ENCODE measurements at places on chromosomes 6 and 20.

DNA sequence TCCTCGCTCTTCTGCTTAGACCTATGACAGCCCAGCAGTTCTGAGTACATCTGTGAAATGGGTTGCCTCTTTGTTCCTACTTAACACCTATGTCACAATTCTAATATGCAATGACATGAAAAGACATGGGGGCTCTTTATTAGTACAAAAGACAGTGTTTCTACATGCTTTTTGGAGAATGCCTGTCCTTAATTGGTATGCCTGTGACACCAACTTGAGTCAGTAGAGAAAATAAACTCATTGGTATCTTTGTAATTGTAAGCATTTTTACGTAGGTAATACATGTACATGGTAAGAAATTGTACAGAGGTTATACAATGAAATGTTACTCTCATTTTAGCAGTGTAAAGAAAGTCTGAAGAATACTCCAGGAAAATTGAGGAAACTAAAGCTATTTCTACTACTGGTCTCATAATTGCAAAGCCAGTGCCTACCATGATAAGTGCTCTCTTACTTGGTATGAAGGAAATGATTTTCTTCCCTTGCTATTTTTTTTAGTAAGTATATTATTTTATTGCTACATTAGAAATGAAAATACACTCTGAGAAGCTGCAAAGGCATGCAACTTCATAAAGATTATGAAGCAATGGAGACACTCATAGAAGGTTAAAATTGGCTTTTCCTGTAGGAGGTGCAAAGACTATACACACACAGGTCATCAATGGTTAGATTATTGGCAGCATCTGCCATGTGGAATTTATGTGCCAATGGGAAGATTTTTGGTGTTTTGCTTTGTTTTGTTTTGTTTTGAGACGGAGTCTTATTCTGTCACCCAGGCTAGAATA, 4.9 kb upstream of the EEF1A1 start:
- no peak for DNase-seq

- no peak for DNase-seq
Observed at GRCh38 chr6:157527471-157527907, 146.5 kb downstream of the ZDHHC14 start.

DNA sequence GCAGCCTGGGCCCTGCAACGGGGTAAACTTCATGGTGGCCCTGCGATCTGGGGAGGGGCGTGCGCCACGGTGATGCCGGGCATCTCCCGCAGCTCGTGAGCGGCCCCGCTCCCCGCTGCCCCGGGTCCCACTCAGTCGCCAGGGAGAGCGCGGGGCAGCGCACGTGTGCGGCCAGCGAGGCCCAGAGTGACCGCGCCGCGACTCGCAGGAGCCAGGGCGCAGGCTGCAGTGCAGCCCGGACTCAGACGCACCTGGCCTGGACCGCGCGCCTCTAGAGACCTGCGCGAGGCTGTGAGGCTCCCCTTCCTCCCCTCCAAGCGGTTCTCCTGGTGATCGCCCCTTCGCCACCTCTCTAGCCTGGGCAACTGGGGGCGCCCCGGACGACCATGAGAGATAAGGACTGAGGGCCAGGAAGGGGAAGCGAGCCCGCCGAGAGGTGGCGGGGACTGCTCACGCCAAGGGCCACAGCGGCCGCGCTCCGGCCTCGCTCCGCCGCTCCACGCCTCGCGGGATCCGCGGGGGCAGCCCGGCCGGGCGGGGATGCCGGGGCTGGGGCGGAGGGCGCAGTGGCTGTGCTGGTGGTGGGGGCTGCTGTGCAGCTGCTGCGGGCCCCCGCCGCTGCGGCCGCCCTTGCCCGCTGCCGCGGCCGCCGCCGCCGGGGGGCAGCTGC, 652 bp downstream of the BMP6 start:
- DNase-seq, result no peak

DNA sequence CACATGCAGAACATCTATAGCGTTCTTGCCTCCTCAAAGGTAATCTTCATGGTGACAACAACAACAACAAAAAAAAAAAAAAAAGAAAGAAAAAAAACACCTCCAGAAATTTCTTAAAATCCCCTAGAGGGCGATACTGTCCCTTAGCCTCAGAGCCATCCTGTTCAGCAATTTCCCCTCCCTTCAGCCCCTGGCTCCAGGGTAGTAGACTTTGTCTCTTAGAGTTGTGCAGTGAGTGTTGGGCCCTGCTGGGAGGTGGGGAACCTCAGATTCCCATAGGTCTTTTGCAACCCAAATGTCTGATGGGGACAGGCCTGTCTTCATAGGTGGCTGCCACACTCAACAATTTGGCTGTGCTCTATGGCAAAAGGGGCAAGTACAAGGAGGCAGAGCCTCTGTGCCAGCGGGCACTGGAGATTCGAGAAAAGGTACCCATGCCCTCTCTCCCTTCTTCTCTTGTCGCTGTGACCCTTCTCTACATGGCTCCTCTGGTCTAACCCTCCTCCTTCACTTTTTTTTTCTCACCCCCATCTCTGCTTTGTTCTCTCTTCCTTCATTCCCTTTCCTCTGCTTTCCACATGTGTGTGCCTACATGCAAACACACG, 6.0 kb upstream of the PTK7 start:
- DNase-seq, result peak; percentile 48

DNA sequence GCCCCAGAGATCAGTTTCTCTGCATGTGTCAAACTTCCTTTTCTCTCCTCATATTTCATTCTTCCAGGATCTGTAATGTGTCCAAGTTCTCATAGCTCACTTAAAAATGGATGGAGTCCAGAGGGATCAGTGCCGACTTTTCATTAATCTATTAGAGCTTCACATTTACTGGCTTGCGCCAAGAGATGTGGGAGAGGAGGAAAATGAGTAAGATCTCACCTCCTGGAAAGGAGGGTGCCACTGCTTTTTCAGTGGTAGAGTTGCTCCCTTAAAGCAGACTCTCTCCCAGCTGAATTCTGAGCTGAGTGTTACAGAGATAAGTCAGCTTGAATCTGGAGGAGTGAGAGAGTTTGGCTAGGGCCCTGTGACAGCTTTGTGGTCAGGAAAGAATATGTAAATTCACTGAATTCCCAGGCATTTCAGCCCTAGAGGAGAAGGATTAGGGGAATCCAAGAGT, 175.9 kb downstream of the SOX4 start:
- DNase-seq, result no peak

GRCh38 chr20:8912096-8912495, 156.8 kb upstream of the PLCB4 start:
- DNase-seq, result no peak

DNA sequence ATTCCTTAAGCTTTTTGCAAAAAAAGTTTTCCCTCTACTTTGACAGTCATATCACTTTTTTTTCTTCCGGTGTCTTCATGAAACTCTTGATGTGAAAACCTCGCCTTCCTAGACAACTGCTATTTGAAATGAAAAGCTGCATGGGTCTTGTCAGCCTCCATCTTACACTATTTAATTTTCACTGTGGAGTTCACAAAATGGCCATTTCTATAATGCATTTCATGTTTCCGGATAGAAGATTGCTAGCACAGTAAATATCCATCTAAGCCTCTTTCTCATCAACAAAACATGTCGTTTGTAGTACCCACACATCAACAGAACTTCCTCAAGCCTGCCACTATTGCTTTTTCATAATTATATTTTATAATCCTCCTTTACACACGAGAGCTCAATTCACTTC, 204.9 kb upstream of the ID4 start:
- no peak for DNase-seq

DNA sequence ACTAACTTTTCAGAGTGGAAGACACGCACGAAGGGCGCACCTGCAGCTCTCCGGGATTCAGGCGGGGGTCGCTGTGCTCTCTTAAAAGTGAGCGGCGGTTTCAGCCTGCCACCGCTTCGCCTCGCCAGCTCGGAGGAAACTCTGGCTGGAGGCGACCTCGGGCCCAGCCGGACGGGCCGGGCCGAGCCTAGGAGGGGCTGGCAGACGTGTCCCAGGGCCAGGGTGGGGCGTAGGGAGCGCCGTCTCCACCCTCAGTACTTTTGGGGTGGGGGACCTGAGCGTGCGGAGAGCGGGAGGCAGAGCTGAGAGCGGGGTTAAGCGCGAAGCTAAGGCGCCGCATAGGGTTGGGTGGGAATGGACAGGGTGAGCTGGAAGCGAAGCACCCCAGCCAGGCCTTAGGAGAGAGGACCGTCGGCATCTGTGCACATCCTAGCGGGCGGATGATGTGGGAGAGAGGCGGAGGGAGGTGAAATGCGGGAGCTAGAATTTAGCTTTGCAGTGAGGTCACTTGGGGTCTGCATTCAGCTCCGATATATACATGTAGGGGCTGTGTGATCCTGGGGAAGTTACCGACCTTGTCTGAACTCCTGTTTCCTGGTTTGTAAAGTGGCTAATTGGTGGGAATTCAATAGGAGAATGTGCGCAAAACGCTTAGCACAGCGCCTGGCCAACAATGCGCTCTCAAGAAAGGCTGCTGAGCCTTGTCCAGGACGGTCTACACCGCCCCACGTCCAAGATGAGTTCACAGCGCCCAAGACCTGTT, 6.5 kb upstream of the TFAP2A start:
- DNase-seq, result peak; percentile 57

DNA sequence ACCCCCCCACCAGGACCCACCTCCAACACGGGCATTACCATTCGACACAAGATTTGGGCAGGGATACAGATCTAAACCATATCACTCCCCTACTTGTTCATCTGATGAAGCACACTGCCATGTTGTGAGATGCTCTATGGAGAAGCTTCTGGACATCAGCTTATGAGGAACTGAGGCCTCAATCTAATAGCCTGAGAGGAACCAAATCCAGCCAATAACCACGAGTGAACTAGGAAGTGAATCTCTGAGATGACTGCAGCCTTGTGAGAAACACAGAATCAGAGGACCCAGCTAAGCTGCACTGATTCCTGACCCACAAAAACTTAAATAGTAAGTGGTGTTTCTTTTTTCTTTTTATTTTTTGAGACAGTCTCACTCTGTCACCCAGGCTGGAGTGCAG, 21.6 kb upstream of the ZBTB2 start:
- DNase-seq, result no peak

DNA sequence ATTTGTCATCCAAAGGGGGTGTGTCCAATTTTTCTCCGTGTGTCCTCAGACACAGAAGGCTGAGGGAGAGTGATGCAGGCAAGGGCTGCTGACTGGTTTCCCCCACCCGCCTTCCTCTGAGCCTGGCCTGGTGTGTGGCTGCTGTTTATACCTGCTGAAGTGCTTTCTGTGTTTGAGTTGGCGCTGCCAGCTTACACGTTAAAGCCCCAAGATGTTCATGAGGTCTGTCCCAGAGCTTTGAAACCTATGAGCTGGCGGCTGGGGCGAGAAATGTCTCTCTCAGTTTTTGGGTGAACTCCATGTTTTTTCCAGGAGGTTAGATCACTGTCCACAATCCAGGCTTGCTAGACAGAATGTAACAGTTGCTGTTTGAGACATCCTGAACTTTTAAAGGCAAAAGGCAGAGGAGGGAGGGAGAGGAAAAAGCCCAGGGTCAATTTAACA, 69.0 kb upstream of the CCN2 start:
- no peak for DNase-seq

DNA sequence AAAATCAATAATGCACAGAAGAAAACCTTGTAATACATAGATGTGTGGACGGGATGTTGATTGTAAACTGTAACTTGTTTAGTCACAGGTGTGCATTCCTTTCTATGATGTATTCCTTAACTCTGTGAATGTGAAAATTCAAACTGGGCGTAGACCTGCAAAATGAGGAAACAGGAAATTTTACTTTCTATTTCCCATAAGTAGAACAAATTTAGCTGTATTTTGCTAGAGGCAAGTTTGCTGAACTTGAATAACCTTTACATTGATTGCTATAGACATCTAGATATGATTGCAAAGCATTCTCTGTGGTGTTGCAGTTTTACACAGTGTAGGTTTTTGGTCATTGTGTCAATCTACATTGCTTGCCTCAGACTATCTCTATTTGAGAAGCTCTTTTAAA, 368.4 kb upstream of the MAN1A1 start:
- DNase-seq, result no peak

GRCh38 chr6:145569140-145569539, 166.2 kb downstream of the EPM2A start:
- no peak for DNase-seq

GRCh38 chr6:33053230-33053629, 20.2 kb downstream of the HLA-DPA1 start:
- no peak for DNase-seq
